ENCODE measurements at places on chromosomes 16 and 17.

GRCh38 chr17:16999931-17000625 lies 28.2 kb upstream of the TNFRSF13B start:
- no peak for DNase-seq

DNA sequence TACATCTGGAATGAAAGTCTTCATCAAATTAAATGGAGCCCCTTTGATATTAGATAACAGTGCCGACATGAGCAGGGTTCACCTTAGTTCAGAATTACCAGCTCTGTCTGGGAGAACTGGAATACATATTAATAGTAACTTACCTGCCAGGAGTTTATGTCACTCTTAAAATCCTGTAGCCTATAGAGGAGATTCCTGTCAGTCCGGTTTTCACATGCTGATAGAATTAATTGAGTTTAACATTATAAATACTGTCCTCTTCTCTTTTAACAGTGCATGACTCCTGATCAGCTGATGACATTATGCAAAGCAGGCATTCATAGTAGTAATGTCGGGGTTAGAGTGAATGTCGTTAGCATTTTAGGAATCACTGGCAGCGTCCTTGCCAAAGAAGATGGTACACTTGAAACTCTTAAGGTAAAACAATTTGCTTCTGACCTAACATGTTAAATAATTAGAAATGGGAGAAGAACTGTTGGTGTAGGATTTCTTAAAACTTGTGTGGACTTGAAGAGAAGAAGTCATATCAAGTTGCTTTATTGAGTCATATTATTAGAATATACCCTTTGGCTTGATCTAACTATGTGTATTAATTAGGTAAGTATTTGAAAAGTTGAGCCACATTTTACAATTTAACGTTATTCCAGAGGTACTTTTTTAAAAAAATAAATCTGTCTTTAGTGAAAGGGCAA lies 34.3 kb downstream of the HEATR3 start:
- DNase-seq = no peak

- DNase-seq = no peak
Measured at GRCh38 chr17:77227461-77228240, 86.9 kb downstream of the SEC14L1 start.

- no peak for DNase-seq
Measured at GRCh38 chr16:82767808-82768207, 141.0 kb downstream of the CDH13 start.
